H9 (cell line): ENCODE measurements at places on chromosomes 5 and 9.
A peak's percentile ranks its signal among the peaks of the same experiment; 100 is the strongest.

DNA sequence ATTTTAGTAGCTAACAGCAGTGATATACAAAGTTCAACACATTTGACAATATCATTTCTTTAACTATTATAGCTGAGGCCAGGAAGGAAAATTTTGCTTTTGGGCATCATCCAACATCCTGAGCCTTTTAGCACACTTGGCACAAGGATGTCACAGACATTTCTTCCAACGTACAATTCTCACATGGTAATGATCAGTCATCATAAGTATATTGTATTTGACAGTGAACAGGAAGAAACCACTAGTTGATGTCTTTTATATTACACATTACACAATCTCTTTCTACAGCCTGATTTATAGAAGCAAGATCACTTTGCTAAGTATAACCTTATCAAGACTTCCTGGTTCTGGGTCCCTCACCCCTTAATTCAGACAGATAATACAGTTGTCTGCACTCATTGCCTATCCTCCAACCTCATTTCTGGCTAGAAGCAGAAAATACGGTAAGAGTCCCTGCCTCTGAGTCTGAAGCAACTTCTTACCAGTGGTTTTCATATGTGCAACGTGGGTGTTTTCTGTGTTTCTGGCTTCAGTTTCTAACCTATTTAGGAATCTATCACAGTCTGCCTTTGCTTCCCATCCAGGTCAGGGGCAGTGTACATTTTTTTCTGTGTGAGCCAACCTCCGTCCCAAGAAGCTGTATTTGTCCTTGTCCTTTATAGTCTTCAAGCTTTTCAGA lies 167.8 kb downstream of the PAM start:
- DNase-seq = no peak

- no peak for DNase-seq
Measured at GRCh38 chr5:176386491-176386890, 1.9 kb downstream of the NOP16 start.

GRCh38 chr5:68246802-68247201 lies 31.2 kb downstream of the PIK3R1 start:
- no peak for DNase-seq

DNA sequence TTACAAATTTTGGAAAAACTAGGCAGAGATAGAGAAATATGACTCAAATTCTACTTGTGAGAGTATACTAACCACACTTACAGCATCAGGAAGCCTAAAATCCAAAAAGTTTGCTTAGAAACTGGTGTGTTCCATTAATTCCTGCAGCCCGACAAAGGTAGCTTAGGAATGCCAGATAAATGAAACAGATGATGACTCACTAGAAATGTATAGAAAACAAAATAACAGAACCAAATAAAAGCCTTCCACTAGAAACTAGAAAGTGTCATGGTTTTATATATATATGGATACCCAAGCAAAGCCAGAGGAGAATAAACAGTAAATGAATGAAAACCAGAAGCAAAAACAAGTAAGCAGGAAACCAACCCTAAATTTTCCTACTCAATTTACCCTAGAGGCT lies 272.2 kb upstream of the PRDM9 start:
- DNase-seq = no peak

DNA sequence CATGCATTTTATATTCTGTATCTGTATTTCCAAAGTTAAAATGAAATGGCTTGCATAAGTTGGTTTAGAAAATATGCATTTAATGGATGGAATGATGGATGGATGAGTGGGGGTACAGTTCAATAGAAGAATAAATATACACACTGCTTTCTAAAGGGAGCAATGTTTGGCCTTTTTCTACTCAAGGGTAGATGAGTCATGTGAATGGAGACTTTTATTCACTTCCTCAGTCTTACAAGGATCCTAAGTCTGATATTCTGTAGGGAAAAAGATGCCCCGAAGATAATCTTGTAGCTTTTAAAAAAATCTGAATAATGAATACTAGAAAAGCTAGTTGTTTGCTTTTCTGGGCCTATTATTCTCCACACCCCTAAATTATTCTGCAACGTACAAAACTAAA lies 2112.1 kb downstream of the MAT2B start:
- no peak for DNase-seq

GRCh38 chr9:113480612-113481011 lies 17.1 kb downstream of the RGS3 start:
- no peak for DNase-seq

DNA sequence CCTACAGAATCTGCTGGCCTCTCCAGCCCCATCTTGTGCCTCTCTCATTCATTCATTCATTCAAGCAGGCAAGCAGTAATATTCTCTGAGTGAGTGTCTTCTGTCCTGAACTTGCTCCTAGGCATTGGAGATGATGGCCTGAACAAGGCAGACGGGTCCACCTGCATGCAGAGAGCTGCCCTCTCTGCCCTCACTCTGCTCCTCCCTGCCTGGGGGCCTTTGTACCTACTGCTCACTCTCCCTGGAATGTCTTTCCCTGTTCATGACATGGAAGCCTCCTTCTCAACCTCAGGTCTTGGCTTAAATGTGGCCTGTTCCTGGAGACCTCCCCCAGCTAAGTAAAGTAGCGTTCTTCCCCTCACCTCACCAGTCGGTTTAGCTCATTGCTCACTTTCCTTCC lies 6.6 kb downstream of the CDX1 start:
- no peak for DNase-seq

DNA sequence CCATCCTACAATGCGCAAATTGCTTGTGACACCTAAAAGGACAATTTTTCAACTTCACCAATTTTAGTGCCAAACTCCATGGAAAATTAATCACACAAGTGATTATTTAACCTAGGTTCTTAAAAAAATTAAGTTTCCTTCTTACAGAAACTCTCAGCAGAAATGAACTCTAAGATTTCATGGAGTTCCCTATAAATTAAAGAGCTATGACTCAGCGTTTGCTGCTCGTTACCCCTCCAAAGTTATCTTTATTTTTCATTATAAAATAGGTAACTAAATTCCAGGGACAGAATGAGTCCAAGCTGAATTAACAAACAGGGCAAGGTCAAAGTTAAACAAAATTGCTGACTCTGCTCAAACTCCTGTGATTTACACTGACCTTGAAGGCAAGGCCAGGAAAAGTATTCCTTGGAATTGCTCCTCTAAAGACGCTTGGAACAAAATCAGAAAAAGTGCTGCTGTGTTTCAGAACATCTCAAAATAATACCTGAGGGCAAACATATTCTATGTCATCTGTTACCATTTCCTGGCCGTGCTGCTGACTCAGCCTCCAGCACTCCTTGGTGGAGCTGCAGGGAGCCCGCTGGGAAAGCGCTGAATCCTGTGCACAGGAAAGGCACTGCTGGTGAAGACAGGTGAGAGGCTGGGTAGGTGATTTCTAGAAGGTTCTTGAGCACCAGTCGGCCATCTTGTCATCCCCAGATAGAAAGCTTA lies 2.5 kb upstream of the CMBL start:
- DNase-seq = peak; percentile 57

- no peak for DNase-seq
Measured at GRCh38 chr5:31355337-31355736, 161.9 kb downstream of the CDH6 start.

DNA sequence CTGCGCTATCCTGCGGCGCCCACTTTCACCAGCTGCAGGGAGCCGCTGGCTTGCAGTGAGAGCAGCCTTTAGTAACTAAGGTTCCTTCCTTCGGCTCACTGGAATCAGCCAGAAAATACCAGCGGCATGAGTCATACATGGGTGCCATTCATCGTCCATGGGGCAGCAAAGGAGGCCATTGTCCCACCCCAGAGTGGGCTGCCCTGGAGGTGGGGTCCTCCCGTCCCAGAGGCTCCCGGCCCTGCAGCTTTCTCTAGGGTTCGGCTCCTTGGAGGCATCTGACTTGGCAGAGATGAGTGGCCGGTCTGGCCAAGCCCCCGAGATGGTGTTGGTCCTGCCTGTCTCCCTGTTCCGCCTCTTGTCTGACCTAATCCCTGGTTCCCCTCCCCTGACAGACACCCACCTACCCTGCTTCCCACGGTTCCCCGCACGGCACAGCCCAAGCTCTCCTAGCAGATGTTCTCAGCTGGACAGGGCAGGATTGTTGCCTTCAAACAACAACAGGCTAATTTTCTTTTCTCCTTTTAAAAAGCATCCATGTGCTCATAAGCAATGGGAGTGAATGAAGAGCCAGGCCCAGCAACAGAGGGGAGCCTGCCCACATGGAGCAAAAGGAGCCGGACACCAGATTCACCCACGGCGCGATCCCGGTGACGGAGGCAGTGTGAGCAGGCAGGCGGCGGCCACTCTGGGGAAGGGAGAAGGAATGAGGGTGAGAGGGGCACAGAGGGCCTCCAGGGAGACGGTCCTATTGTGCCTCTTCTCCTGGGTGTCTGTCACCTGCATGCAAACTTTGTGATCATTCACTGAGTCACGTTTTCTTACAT lies 97.0 kb upstream of the COL5A1 start:
- peak; percentile 76 for DNase-seq

DNA sequence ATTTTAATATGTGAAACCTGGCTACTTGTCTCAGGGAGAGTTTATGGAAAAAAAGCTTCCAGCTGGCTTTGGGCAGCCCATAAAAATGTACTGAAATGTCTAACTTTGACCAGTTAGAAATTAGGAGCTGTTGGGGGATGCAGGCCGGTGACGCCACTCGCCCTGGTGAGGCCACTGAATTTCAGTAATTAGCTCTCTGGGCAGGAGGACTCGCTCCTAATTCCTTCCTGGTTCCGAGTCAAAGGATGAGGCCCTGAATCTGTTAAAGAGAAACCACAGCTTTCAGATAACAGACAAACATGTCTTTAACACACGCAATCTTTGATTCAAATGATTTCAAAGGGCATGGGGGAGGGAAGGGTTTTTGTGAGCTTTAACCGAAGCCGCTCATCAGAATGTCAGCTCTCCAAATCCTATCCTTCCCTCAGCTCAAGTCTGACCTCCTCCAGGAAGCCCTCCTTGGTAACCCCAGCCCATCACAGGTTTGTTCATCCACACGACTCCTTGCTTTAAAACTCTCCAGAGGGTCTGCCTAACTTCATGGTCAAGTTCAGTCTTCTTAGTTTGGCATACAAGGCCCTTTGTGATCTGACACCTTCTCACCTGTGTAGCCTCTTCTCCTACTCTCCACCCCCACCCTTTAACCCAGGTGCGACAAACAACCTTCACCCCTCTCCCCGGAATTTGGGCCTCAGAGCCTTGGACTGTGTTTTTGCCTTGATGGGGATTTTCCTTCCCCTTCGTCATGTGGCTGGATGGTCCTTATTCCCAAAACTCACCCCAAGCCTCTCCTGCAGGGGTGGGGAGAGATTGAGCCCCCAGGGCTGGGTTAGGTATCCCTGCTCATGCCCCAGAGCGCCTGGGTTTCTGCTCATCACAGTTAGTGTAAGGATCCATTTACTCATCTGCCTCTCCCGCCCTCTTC lies 13.6 kb upstream of the PHF19 start:
- DNase-seq = no peak

DNA sequence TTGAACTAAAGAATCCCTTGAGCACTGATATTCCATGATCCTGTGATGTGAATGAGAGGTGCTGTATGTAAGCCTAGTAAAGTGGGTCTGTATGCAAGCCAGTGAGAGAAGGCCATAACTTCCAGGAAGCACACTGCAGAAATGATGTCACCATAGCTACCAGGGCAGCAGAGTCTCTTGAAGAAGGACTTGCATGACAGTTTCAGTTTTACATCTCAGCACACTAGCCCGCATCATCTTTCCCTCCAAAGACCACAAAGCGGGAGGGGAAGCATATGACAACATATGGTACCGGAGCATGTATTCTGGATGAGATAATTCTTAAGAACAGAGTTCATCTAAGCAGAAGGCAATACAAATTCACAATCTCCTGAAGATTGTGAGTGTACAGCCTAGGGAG lies 37.6 kb upstream of the MAST4 start:
- DNase-seq = no peak

DNA sequence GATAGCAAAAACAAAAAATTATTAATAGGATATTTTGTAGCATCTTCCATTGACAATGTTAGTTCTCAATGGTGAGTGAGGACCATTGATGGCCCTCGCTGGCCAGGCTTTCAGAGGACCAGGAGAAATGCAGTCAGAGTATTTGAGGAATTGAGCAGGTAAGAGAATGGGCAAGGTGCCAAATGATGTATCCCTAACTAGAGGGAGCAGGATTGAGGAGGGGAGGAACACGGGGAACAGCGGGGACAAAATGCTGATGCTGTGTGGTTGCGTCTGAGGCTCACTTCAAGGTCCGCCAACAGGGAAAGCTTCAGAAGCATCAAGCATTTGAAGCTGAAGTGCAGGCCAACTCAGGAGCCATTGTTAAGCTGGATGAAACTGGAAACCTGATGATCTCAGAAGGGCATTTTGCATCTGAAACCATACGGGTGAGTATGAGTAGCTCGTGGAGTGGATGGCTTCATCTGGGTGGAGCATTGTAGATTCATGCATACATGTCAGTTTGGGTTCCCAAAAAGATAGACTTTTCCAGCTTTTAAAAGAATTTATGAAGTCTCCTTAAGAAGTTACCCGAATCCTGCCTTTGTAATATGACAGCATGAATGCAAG lies 16.2 kb downstream of the SPTAN1 start:
- no peak for DNase-seq

DNA sequence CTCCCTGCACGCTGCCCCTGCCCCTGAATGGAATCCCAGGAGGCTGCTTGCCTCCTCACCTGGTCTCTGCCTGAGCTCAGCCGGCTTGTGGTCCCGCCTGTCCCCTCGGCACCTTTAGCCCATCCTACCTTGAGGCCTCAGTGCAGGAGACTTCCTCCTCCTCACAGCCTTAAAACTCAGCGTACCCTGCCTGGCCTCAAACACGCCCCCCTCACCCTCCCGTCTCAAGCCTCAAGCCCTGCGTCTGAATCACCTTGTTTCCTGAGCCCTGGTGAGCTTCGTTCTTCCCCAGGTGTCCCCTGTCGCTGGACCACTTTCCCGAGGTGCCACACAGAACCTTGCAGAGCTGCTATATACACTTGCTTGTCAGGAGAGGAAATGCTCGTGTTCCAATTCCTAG lies 110.2 kb upstream of the SPIN1 start:
- DNase-seq = peak; percentile 57

DNA sequence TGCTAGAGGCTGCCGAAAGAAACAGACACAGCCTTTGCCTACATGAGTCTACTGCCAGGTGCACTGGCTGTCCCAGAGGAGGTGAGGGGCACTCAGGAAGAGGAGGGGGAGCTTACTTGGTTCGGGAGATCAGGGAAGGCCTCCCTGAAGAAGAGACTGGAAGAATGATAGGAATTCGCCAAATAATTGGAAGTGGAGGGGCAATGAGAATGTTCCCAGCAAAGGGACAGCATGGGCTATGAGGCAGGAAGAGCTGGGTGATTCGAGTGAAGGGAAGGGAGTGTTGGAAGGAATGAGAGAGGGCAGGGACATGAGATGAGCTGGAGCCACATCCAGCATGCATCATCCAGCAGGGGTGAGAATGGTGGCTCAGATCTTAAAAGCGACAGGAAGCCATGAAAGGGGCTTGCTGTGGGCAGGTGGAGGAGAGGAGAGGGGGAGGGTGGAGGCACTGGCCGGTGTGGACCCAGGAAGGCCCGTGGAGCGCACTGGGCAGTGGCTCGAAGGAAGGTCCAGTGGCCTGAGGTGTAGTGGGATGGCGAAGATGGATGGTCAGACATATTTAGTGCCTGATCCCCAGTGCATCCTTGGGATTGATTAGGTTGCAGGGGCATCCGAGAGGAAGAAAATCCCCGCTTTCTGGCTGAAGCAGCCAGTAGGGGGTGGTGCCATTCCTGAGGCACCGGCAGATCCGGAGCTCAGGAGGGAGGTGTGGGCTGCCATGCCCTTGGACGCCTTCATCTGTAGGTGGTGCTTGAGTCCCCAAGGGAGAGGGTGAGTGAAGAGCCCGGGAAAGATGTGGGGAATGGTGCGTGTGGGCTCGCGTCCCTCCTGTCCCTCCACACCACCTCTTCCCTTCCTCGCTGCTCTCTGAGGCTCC lies 53.5 kb upstream of the GARNL3 start:
- DNase-seq = peak; percentile 67
